ENCODE measurements at places on chromosomes 1 and 21.
A peak's percentile ranks its signal among the peaks of the same experiment; 100 is the strongest.

DNA sequence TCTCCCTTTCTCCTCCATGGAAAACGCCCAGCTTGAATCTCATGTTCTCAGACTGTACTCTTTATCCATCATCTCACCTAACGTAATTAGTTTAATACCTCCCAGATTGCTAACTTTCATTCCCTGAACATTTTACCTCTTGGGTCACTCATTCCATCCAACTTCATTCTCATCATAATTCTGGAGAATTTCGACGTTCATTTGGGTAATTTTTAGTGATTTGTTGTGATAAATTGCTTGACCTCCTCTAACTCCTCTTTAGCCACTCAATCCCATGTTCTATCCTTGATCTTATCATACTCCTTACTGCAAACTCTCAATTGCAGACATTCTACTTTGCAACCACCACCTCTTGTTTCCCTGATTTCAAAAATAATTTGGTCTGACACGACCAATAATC, 28.4 kb downstream of the RPE65 start:
- no peak for DNase-seq

DNA sequence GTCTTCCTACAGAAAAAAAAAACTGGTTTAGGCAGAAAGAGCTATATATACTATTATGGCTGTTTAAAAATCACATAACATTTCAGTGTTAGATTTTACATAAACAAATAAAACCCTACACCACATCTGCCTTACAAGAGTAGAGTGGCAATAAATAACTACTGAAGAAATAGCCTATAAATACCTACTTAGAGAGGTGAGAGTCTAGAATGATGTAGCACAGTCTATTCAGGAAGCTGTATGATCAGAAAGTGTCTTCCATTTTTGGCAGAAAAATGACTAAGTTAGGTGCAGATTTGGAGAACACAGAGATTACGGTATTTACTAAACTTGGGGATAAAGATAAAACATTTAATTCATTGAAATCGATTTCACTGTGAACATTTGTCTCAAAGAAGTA, 75.5 kb downstream of the VAV3 start:
- no peak for DNase-seq

DNA sequence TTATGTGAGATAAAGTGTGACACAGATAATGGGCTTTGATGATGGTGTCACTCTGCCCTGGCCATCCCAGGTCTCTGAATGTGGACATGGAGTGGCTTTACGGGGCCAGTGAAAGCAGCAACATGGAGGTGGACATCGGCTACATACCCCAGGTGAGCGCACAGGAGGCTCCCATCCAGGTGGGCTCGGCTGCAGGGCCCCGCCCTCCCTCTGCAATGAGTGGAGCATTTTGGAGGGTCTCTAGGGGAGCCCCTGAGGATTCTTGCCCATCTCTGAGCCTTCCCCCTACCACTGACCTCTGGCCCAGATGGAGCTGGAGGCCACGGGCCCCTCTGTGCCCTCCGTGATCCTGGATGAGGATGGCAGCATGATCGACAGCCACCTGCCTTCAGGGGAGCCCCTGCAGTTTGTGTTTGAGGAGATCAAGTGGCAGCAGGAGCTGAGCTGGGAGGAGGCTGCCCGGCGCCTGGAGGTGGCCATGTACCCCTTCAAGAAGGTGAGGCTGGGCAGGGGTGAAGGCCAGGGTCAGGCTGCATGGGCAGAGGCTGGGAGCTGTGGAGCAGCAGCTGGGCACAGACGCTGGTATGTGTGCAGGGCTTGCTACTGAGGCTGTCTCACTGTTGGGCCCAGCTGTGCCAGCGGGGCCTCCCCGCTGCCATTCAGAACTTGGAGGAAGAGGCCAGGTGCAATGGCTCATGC, 8.2 kb upstream of the MTFR1L start:
- no peak for DNase-seq

GRCh38 chr1:236692128-236692527, 5.8 kb downstream of the ACTN2 start:
- no peak for DNase-seq

DNA sequence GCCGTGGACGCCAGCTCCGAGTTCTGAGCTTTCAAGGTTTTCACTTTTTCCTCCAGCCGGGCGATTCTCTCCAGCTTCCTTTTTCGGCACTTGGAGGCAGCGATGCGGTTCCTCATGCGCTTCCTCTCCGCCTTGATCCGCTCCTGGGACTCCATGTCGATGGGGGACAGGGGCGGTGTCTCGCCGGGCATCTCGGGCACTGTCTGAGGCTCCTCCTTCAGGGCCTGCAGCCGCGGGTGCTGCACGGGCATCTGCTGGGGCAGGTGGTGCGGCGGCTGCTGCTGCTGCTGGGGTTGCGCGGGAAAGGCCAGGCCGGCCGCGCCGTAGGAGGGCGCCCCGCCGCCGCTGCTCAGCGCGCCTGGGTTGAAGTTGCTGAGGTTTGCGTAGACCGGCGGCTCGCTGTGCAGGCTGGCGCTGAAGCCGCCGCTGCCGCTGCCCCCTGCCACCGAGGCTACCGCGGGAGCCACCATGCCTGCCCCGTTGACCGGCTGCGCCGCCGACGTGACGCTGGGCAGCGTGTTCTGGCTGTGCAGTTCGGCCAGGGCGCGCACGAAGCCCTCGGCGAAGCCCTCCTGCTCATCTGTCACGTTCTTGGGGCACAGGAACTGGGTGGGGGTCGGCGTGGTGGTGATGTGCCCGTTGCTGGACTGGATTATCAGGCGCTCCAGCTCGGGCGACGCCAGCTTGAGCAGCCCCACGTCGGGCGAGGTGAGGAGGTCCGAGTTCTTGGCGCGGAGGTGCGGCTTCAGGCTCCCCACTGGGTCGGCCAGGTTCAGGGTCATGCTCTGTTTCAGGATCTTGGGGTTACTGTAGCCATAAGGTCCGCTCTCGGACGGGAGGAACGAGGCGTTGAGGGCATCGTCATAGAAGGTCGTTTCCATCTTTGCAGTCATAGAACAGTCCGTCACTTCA, 1.4 kb downstream of the JUN start:
- DNase-seq, result peak; percentile 81

DNA sequence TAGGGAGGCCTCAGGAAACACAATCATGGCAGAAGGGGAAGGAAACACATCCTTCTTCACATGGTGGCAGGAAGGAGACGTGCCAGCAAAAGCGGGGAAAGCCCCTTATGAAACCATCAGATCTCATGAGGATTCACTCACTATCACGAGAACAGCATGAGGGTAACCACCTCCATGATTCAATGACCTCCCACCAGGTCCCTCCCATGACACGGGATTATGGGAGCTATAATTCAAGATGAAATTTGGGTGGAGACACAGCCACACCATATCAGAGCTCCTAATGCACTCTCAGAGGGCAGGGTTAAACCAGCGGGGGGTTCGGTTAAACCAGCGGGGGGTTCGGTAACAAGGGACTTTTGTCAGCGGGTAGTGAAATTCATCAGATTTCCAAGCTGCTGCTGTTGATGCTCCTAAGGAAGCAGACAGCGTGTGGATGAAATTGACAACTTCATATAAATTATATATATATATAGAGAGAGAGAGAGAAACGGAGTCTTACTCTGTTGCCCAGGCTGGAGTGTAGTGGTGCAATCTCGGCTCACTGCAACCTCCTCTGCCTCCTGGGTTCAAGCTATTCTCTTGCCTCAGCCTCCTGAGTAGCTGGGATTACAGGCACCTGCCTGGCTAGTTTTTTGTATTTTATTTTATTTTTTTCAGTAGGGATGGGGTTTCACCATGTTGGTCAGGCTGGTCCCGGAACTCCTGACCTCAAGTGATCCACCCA, 4.2 kb downstream of the CSTB start:
- no peak for DNase-seq

DNA sequence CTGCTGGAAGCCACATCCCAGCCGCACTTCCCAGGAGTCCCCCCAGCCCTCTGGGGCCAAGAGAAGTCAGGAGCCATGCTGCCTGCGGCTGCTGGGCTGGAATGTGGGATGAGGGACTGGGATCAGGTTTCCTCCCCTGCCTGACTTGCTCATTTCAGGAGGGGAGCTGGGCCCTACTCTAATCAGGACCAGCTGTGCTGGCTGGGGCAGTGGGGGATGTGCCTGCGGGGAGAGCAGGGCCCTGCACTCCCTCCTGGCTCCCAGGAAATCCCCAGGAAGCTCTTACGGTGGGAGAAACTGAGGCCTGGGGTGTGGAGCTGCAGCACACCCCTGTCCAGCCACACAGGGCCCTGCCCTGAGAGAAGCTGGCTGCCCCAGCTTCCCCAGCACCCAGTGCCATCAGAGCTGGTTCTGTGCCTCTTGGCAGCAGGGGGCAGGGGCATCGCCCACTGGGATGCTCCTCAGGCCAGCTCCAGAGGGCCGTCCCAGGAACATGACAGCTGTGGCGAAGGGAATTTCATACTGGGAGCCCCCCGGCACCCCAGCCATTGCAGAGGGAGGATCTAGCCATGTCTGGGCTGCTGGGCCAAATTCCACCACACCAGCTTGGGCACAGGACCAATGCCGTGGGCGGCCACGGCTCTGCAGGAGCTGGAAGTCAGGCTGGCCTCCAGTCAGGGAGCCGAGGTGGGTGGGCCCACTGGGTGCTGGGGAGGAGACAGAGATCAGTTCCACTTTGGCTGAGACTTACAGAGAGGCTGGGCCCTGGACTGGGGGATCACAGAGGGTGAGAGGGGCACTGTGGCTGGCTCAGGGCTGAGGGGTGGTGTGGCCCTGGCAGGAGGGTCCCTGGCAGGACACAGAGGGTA, 21.3 kb upstream of the PRSS38 start:
- DNase-seq, result no peak

- no peak for DNase-seq
These were observed 3.0 kb upstream of the ACKR1 start for GRCh38 chr1:159201642-159202041.

GRCh38 chr1:167431261-167431908, 86.9 kb downstream of the CD247 start:
- DNase-seq, result no peak

DNA sequence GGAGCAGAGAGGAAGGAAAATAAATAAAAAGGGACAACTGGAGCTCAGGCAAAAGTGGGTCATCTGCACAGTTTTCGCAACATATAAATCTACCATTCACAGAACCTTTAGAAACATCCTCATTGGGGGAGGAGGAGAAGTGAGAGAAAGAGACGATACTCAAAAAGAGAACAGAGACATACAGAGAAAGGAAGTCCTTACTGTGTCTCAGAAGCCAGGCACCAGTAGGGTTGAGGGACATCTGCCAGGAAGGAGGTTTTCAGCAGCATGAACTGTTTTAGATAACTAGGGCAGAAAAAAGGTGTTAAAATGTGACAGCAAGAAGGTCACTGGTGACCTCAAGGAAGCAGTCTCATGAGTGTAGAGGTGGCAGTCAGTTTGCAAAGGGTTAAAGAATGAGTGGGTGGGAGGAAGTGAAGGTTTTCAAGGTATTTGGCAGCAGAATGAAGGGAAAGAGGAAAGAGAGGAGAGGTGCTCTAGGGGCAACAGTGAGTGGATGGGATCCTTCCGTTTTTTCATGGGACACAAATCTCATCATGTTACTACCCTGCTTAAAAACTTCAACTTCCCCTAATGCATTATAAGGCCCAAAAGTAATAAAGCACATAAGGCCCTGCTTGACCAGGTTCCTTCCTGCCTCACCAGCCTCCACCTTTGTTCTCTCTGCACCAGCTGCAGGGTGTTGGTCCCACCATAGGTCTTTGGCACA, 9.5 kb downstream of the JAK1 start:
- peak; percentile 75 for DNase-seq

GRCh38 chr1:49171941-49172593, 395.4 kb upstream of the BEND5 start:
- no peak for DNase-seq

GRCh38 chr1:223179786-223180185, 36.7 kb upstream of the TLR5 start:
- DNase-seq, result no peak

DNA sequence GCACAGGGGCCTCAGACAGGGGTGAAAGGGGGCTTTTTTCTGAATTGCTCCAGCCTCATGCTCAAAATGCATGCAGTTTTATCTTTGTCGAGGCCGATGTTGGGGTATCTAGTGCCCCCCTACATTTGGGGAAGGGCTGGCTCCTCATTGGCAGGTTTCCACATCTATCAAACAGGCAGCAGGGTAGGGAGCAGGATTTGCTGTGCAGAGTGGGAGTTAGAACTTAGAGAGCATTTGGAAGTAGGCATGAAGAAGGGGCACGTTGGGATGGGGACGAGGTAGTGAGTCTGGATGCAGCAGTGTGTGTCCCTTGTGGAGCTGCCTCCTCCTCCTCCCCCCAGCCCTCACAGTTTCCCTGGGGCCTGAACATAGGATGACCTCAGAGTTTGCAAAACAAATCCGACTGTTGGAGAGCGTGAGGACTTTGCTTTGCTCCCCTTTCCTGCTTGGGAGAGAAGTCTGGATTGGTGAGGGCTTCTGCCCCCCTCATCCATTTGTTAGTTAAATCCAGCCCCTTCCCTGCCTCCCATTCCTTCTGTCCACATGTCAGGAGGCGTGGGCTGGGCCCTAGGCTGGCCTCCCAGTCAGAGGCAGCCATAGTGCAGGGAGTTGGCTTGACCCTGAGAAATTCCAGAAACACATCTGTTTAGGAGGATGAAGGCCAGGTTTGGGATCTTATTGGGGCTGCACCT, 36.9 kb upstream of the GPR37L1 start:
- DNase-seq, result no peak

GRCh38 chr1:161162052-161162451, 2.8 kb downstream of the USP21 start:
- no peak for DNase-seq

DNA sequence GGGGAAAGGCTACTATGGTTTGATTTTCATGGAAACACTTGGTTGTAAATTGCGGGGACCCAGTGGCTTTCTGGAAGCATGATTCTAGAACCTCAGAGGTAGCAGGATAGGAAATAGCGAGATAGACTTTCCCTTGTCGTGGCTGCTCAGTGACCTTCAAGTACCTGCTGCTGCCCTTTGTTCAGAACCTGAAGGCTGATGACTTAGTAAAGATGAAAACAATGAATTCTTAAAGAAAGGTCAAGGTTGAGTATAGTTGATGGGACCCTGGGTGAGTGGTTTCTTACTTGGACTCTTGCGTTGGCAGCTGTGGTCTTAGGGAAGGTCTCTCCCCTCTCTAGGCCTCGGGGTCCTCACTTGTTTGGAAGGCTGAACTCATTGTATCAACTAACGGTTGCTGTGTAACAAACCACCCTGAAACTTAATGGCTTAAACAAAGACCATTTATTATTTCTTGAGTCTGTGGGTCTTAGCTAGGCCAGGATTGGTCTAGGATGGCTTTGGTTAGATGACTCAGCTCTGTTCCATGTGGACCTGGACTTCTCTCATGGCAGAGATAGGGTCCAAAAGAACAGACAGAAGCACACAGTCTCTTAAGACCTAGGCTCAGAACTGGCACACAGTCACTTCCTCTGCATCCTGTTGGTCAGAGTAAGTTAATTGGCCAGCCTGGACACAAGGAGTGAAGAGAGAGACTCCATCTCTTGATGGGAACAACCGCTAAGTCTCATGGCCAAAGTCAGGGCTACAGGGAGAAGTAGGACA, 89.2 kb upstream of the SELENON start:
- DNase-seq, result no peak

GRCh38 chr1:25727088-25727487, 72.9 kb upstream of the SELENON start:
- DNase-seq, result no peak

DNA sequence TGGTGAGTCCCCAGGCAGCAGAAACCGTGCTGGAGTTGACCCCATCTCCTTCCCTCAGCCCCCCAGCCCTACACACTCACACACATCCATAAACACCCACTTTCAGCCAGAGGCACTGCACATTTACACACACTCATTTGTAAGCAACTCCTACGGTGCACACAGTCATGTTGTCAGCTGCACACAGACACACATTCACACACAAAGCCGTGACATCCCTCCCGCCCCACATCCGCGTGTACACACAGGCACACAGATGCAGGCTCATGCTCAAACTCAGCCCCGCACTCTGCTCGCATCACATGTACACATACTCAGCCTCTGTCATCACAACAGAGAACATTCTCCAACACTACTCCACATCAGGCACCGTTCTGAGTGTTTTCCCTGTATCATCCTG, 47.6 kb downstream of the LACTBL1 start:
- no peak for DNase-seq
